Liver (tissue), 10 donors: ENCODE measurements at places on chromosomes 13 and 19. TPM values are rescaled to one million over a fixed set of nuclear protein-coding genes. Genes with fewer than 3 reads are reported as not detected.

Gene AMH
- total RNA-seq, result 0.47 TPM

DNA sequence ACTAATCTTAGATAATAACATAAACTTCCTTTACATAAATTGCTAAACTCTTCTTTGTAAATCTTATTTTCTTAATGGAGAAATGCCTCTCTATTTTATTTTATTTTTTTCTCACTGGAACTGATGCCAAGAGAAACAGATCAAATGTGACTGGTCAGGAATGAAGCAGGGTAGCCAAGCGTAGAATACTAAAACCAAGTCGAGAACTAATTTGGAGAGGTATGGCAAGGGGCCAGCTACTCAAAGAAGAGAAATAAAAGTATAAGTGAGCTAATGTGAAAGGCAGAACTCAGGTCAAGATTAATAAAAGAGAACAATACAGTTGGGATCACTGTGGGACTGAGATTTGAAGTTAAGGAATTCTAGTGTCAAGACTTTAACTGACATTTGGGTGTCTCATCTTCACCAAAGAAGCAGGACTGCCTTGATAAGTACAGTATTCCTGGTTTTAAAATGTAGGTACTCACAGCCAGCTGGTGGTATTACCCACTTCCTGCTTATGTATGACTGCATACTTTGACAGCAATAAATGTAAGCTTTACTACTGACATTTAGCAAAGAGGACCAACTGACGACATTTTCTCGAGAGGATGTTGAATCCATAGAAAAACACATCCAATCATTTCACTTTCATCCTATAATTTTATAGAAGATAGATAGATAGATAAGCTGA is 1192.2 kb downstream of the EFNB2 start:
- DNase-seq, result no peak

GRCh38 chr19:10836479-10837330 is 693 bp upstream of the TMED1 start:
- DNase-seq, result no peak

- DNase-seq, result no peak
Measured at GRCh38 chr19:1540365-1540925, 16.6 kb downstream of the PLK5 start.

Gene FCGBP
- total RNA-seq, result 32.9 TPM

DNA sequence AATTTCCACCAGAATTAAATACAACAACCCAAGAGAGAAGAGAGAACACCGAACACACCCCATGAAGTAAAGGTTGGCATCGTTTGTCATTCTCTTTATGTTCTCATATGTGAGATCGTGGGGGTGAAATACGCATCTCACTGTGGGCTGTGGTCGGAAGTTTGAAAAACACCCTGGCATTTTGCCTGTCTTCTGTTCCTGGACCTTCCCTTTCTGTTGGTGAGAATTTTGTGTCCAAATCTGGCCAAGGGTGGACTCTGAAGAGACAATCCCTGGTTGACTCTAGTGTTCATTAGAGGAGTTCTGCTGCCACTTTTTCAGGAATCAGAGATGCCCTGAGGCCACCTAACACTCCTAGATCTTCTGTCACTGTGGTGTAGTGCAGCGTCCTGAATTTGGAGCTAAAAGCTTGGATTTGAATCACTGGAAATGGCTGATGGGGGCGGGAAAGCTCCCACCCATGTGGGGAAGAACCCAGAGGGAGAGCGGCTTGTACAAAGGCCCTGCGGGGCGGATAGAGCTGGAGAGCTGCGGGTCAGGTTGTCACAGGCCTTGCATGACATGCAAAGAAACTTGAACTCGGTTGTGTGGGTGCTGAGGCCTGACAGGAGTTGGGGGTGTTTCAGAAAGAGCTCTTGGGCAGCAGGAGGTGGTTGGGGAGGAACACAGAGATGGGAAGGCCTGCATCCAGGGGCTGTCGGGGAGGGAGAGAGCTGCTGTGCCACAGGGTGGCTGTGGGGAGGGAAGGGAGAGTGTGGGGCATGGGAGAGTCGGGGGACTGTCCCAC is 11.1 kb upstream of the SPATA13 start:
- no peak for DNase-seq

Gene KLK3
- total RNA-seq, result not detected

- no peak for DNase-seq
Measured at GRCh38 chr13:101746513-101746912, 294.0 kb downstream of the ITGBL1 start.

Gene COX6B2
- not detected for total RNA-seq

GRCh38 chr13:111047326-111047725 is 67.8 kb upstream of the ARHGEF7 start:
- DNase-seq, result no peak

Gene ADGRE3
- 0.28 TPM for total RNA-seq

DNA sequence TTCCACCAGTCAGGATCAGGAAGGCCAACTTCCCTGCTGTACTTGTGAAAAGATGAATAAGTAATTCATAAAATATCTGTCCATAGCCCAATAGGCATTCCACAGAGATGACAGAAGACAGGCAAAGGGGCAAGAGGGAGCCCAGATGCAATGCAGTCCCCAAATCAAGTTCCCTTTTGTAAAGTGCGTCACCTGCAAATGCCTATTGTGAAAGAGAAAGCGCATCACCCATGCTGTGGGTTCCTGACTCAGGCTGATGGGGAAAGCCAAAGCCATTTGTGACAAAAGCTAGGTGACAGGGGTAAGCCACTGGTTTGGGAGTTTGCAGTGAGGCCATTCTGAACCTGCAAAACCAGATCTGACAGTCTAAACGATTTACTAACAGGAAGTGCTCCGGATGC is 157.5 kb upstream of the ZNF536 start:
- no peak for DNase-seq

GRCh38 chr13:50760751-50761150 is 82.7 kb downstream of the DLEU7 start:
- DNase-seq, result no peak

GRCh38 chr19:1278713-1279660 is 3.7 kb downstream of the FAM174C start:
- DNase-seq, result no peak

GRCh38 chr19:45444318-45445041 is 20.8 kb upstream of the ERCC1 start:
- DNase-seq, result peak; percentile 88

GRCh38 chr13:96020931-96021330 is 32.3 kb downstream of the UGGT2 start:
- DNase-seq, result no peak

Gene SEMA6B
- total RNA-seq, result 3.1 TPM

DNA sequence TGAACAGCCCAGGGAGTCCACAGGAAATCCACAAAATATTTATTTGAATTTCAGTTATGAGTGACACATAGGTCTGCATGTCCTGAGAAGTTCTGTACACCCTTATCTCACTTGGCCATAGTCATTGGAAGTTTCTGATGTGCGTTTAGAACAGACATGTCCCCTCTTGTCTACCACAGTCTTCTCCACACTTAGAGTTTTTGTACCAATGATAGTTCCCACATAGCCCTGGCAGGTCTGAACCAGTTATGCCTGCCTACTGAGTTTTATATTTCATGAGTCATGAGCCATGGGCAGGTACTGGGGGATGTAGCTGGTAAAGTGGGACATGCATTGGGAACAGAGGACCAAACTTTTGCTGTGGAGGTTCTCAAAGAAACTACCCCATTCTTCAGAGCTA is 11.3 kb downstream of the ZNF132 start:
- DNase-seq, result no peak

DNA sequence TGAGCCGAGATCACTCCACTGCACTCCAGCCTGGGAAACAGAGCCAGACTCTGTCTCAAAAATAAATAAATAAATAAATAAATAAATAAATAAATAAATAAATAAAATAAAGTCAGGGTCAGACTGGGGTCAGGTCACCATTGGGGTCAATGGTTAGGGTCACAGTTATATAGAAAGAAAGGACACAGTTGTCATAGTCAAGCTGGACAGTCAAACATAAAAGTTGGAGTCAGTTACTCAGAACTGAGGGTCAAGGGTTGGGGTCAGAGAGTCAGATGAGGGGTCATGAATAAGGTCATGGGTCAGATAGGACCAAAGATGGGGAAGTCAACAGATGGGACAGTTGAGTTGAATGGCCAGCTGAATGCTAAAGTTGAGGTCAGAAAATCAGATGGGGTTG is 16.7 kb upstream of the EPOR start:
- no peak for DNase-seq

GRCh38 chr13:22200440-22200839 is 529.6 kb downstream of the FGF9 start:
- no peak for DNase-seq

DNA sequence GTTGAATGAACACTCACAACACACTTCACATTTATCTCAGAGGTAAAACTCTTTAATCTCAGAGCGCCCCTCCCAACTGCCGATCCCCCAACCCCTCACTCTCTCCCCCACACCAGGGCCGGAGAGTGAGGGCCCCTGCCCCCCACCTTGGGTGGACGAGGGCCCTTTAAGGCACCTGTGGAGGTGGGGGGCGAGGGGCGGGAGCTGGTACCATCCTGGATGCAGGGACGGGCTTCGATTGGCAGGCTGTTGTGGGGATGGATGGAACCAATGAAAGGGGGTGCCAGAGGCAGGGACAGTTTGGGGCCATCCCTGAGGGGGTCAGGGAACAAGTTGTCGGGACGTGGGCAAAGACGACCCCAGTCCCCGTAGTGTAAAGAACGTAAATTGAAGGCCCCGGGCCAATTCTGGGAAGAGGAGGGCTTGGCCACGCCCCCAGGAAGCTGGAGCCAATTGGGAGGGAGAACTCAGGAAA is 1.7 kb upstream of the PNKP start:
- DNase-seq, result no peak

DNA sequence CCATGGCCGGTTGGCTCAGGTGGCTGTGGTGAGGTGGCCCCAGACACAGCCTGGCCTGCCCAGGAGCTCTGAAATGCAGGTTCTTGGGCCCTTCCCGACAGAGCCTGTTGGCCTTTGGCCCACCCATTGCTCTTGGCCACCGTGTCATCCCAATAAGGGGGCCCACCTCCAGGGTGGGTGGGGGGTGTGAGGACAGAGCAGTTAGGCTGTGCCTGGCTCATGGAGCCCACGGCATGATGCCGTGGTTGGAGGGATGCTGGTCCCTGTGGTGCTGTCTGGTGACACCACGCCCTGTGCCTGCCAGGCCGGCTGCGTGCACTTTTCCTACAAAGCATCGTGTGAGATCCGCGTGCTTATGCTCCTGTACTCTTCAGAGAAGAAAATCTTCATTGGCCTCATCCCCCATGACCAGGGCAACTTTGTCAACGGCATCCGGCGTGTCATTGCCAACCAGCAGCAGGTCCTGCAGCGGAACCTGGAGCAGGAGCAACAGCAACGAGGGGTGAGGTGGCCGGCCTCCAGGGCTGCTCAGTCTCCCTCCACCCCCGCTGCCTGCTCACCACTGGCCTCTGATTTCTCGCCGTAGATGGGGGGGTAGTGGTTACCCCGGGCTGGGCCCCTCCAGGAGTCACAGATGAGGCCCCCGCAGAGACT is 7.6 kb downstream of the PNKP start:
- no peak for DNase-seq

DNA sequence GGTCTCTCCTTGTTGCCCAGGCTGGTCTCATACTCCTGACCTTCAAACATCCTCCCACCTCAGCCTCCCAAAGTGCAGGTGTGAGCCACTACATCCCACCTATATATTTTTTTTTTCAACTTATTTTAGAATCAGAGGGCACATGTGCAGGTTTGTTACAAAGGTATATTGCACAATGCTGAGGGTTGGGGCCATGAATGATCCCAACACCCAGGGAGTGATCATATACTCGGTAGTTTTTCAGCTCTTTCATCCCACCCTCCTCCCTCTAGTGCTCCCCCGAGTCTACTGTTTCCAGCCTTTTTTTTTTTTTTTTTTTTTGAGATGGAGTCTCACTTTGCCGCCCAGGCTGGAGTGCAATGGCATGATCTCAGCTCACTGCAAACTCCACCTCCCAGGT is 38.4 kb upstream of the ADGRE1 start:
- DNase-seq, result no peak

Gene KANK2
- 67.8 TPM for total RNA-seq

GRCh38 chr19:2848616-2849015 is 7.3 kb downstream of the ZNF555 start:
- no peak for DNase-seq

DNA sequence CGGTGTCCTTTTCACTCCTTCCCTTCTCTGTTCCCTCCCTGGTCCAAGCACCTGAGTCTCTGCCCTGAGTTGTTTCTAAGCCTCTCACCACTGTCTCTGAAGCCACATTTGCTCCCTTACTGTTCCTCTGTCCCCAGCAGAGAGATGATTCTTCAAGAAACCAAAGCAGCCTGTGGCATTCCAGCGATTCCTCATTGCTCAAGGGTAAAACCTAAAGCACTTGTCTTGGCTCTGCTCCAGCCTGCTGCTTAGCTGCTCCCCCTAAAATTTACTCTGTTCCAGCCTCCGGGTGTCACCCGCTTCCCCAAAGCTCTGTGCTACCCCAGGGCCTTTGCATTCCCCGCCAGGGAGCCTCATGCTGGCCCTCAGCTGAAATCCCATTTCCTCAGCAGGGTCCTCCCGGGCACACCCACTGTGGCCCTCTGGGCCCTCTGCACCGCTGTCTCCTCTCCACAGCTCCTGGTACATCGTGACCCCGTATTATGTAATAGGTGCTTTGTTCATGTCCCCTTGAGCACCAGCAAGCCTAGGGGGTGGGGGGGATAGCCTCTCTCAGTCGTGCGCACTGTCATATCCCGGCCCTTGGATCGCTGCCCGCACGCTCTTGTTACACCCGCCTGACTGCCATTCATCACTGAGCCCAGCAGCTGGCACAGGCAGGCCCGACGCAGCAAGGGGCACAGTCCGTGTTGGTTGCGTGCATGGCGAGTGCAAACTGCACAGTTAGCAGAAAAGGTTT is 15.8 kb downstream of the TECR start:
- no peak for DNase-seq

- DNase-seq, result no peak
Measured at GRCh38 chr13:43289470-43290255, 266.3 kb downstream of the DNAJC15 start.

GRCh38 chr13:37868691-37869505 is 674 bp downstream of the TRPC4 start:
- no peak for DNase-seq

Gene NBEA
- total RNA-seq, result 2.3 TPM

Gene UNC13A
- under 0.01 TPM for total RNA-seq

GRCh38 chr13:50598338-50598737 is 245.2 kb downstream of the DLEU7 start:
- DNase-seq, result no peak

DNA sequence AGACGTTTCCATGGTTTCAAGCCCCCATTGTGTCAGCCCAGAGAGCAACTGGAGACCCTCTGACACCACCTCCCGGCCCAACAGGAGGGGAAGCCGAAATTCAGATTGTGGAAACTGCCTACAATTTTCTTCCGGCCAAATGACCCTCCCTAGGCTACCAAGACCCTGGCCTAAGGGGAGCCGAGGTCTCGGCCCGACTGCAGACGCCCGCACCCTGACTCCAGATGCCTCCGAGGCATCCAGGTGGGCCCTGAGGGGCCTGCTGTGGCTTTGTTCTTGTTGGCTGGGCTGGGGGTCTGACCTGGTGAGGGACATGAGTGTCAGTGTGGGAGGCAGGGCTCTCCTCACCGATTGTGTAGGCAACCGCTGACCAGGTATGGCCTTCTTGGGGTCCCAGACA is 9.6 kb downstream of the MEX3D start:
- DNase-seq, result no peak

Gene PLPP2
- 0.75 TPM for total RNA-seq

Gene CEACAM3
- 0.59 TPM for total RNA-seq
